ENCODE measurements at places on chromosomes 4 and X. TPM values are rescaled to one million over a fixed set of nuclear protein-coding genes. Genes with fewer than 3 reads are reported as not detected.

The S100G gene
- not detected for total RNA-seq

- no peaks in the 10 kb centered on the region for H3K36me3 ChIP-seq
- no peak for DNase-seq
- H3K27ac ChIP-seq, result no peak overlapping the region
- H3K4me1 ChIP-seq, result no peaks in the 10 kb centered on the region
Observed at GRCh38 chr4:57404483-57404882, 294.3 kb upstream of the IGFBP7 start.

The NRK gene
- total RNA-seq, result not detected

DNA sequence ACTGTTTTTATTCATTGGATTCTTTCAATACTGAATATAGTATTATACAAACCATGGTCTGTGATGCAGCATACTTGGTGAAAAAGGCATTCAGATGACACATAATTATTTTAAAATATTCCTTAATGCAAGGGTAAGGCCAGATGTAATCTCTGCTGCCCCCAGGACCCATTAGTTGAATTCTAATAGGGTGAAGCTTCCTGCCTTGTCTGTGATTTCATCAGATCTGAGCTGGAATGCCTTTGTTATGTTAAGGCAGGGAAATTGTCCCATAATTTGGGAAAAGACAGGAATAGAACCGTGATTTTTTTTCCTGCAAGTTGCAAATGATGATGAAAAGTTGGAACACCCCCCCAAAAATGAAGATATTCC lies 26.1 kb downstream of the ZRSR2 start:
- H3K27me3 ChIP-seq, result no peaks in the 10 kb centered on the region
- H3K4me1 ChIP-seq, result peaks cover 20% of the 10 kb centered on the region
- no peak for DNase-seq
- no peak overlapping the region for H3K27ac ChIP-seq

The MAOA gene
- total RNA-seq, result 22.5 TPM

DNA sequence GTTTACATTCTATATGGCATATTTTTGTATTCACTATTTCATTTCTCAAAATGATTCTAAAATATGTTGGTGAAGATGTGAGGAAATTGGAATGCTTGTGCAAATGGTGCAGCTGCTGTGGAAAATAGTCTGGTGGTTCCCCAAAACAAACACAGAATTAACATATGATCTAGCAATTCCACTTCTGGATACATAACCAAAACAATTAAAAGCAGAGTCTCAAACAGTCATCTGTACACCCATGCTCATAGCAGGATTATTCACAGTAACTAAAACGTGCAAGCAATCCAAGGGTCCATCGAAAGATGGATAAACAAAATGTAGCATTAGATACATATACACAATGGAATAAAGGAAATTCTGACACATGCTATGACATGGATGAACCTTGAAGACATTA lies 204.8 kb downstream of the FBXW7 start:
- no peaks in the 10 kb centered on the region for H3K36me3 ChIP-seq
- DNase-seq, result no peak
- H3K27ac ChIP-seq, result no peak overlapping the region
- no peak overlapping the region for H3K4me3 ChIP-seq

- no peaks in the 10 kb centered on the region for H3K4me1 ChIP-seq
- H3K36me3 ChIP-seq, result no peaks in the 10 kb centered on the region
- no peak overlapping the region for H3K4me3 ChIP-seq
- H3K27ac ChIP-seq, result no peak overlapping the region
- H3K27me3 ChIP-seq, result no peaks in the 10 kb centered on the region
Observed at GRCh38 chr4:69860521-69861298, 765 bp upstream of the SULT1E1 start.

- no peak overlapping the region for H3K4me3 ChIP-seq
- H3K27me3 ChIP-seq, result no peaks in the 10 kb centered on the region
Observed at GRCh38 chr4:47642191-47642830, 157.2 kb downstream of the ATP10D start.

GRCh38 chrX:153304988-153305736 lies 16.4 kb downstream of the PNMA6F start:
- no peak for DNase-seq
- H3K27ac ChIP-seq, result no peak overlapping the region
- no peaks in the 10 kb centered on the region for H3K4me1 ChIP-seq
- no peaks in the 10 kb centered on the region for H3K27me3 ChIP-seq
- H3K4me3 ChIP-seq, result no peak overlapping the region

DNA sequence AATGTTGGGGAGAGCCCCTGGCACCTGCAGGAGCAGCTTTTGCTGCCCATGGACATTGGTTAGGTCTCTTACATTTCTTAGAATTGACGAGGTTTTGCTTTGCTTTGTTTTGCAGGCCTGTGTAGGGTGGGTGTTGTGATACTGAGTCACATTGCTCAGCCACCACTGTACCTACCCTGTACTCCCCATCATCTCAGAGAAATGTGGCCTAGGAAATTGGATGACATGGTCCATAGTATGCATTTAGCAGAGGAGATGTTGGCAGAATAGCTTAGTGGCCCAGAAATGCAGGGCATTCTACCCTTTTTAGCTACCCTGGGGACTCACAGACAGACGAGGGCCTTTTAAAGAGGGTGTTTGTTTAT lies 43.7 kb downstream of the IL21 start:
- peaks cover 20% of the 10 kb centered on the region for H3K4me1 ChIP-seq
- no peak for DNase-seq
- H3K36me3 ChIP-seq, result no peaks in the 10 kb centered on the region
- H3K27me3 ChIP-seq, result no peaks in the 10 kb centered on the region
- H3K27ac ChIP-seq, result no peak overlapping the region
- no peak overlapping the region for H3K4me3 ChIP-seq

GRCh38 chr4:39698424-39699009 lies 581 bp downstream of the UBE2K start:
- H3K27ac ChIP-seq, result peak overlapping the region; percentile 92
- no peak for DNase-seq
- peaks cover 5% of the 10 kb centered on the region for H3K36me3 ChIP-seq
- H3K27me3 ChIP-seq, result no peaks in the 10 kb centered on the region

DNA sequence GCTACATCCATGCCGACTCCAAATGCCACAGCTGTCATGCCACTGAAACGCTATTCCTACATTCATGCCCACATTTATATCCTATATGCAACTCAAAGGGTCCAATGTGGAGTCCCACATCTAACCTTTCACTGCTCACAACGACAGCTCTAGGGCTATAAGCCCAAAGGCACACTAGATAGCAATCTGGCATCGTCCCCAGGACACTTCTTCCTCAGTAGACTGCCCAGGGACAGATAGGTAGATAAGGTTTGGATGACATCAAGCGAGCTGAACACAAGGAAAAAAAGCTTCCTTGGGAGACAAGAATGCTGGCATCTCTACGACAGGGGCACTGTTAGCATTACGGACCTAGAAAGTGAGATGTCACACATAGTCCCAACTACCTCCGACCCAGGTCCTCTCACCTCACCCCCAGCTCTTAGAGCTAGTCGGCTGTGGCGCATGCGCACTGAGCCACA lies 685 bp downstream of the RAB9B start:
- H3K27me3 ChIP-seq, result no peaks in the 10 kb centered on the region
- H3K4me1 ChIP-seq, result no peaks in the 10 kb centered on the region
- peak overlapping the region; percentile 37 for H3K4me3 ChIP-seq
- no peaks in the 10 kb centered on the region for H3K36me3 ChIP-seq
- DNase-seq, result no peak

- no peak for DNase-seq
- no peak overlapping the region for H3K27ac ChIP-seq
- H3K4me1 ChIP-seq, result no peaks in the 10 kb centered on the region
- no peaks in the 10 kb centered on the region for H3K27me3 ChIP-seq
- no peaks in the 10 kb centered on the region for H3K36me3 ChIP-seq
- no peak overlapping the region for H3K4me3 ChIP-seq
Observed at GRCh38 chrX:86348669-86349068, 200.4 kb downstream of the DACH2 start.

The EDA gene
- total RNA-seq, result 0.57 TPM

- H3K4me1 ChIP-seq, result peaks cover 19% of the 10 kb centered on the region
- H3K36me3 ChIP-seq, result no peaks in the 10 kb centered on the region
- H3K27me3 ChIP-seq, result no peaks in the 10 kb centered on the region
- no peak overlapping the region for H3K27ac ChIP-seq
- H3K4me3 ChIP-seq, result no peak overlapping the region
Observed at GRCh38 chr4:118682928-118683327, 2.3 kb upstream of the METTL14 start.

DNA sequence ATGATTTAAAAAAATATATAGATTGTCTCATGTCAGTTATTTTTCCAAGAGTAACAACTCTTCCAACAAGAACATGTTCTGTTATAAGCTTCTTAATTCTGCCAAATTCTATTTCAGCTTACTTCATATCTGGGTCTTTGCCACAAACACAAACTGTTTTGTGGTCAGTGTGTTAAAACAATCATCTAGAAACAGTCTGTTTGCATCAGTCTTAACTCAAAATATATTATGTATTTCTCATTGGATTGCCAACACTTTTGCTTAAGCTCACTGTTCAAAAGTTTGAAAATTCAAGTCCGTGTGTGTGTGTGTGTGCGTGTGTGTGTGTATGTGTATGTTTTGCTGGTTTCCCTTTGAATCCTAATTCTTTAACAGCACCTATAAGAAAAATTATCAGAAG lies 752.3 kb upstream of the NDST4 start:
- H3K4me1 ChIP-seq, result no peaks in the 10 kb centered on the region
- no peak for DNase-seq
- H3K27ac ChIP-seq, result no peak overlapping the region
- H3K4me3 ChIP-seq, result no peak overlapping the region
- H3K36me3 ChIP-seq, result no peaks in the 10 kb centered on the region

DNA sequence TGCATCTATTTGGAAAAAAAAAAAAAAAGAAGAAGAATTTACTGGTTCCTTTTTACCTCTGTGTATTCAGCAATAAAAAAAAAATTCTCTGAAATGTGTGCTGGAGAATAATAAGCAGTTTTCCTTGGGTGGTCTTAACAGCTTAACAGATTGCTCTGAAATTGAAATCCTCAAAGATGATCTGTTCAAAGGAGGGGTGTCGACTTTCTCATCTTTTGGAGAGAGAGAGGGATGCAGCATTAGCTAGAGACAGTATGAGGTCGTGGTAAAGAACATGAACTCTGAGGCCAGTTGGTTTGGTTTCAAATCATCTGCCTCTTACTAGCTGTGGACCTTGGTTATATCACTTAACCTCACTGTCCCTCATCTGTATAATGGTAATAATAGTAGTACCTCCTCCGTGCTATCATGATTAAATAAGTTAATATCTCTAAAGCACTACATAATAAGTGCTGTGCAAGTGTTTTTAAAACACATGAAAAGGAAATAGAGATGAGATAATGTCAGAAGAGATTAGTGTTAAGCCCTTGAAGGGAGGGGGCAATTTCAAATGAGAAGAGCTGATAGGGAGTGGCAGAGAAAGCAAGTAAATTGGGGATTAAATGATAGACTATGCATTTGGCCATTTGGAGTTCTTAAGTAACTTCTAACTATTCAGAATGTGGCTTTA lies 109.9 kb upstream of the LIMCH1 start:
- H3K27me3 ChIP-seq, result no peaks in the 10 kb centered on the region
- no peaks in the 10 kb centered on the region for H3K4me1 ChIP-seq
- H3K27ac ChIP-seq, result no peak overlapping the region
- no peak overlapping the region for H3K4me3 ChIP-seq
- H3K36me3 ChIP-seq, result no peaks in the 10 kb centered on the region

DNA sequence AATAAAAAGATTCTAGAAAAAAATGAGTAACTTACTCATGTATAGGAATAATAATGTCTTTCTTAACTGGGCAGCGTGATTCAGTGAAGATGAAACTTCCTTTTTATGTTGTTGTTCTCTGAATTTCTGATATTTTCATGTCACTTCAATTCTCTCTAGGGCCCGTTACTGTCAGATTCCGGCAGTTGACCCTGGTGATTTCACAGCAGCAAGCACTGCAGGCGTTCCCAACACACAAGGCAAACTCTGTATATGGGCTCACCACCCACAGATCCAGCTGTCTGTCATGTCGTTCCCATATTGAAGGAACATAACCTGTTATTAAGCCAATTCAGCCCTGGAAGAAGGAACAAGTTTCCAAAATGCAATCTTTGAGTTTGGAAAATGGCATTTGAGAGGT lies 288.3 kb upstream of the GALNTL6 start:
- H3K27ac ChIP-seq, result no peak overlapping the region
- H3K4me3 ChIP-seq, result no peak overlapping the region
- no peak for DNase-seq

The DAPP1 gene
- total RNA-seq, result 20.9 TPM

GRCh38 chr4:39279416-39279815 lies 86.7 kb downstream of the RFC1 start:
- DNase-seq, result no peak
- H3K4me3 ChIP-seq, result no peak overlapping the region
- no peaks in the 10 kb centered on the region for H3K4me1 ChIP-seq
- H3K27ac ChIP-seq, result no peak overlapping the region

GRCh38 chr4:10960389-10960788 lies 275.8 kb upstream of the CLNK start:
- H3K27ac ChIP-seq, result no peak overlapping the region
- H3K27me3 ChIP-seq, result no peaks in the 10 kb centered on the region
- H3K4me1 ChIP-seq, result no peaks in the 10 kb centered on the region
- no peaks in the 10 kb centered on the region for H3K36me3 ChIP-seq
- no peak for DNase-seq

GRCh38 chr4:164935363-164935762 lies 42.1 kb downstream of the TRIM61 start:
- H3K27ac ChIP-seq, result no peak overlapping the region
- H3K27me3 ChIP-seq, result no peaks in the 10 kb centered on the region
- H3K36me3 ChIP-seq, result no peaks in the 10 kb centered on the region
- no peak overlapping the region for H3K4me3 ChIP-seq

DNA sequence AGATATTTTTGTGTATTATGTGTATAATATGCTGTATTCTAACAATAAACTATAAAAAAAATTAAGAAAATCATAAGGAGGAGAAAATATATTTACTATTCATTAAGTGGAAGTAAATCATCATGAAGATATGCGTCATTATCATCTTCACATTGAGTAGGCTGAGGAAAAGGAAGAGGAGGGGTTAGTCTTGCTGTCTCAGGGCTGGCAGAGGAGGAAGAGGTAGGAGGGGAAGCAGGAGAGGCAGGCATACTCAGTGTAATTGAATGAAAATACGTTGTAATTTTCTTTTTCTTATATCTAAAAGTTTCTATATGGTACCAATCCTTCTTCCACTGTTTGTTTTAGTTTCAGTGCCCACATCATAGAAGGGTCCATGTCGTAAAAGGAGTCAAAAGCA lies 9.8 kb upstream of the TMEM185A start:
- H3K4me1 ChIP-seq, result no peaks in the 10 kb centered on the region
- H3K4me3 ChIP-seq, result no peak overlapping the region
- H3K36me3 ChIP-seq, result no peaks in the 10 kb centered on the region
- no peak for DNase-seq
- H3K27me3 ChIP-seq, result no peaks in the 10 kb centered on the region

GRCh38 chr4:146567396-146567795 lies 45.7 kb upstream of the SLC10A7 start:
- H3K27ac ChIP-seq, result no peak overlapping the region
- no peaks in the 10 kb centered on the region for H3K4me1 ChIP-seq
- H3K36me3 ChIP-seq, result no peaks in the 10 kb centered on the region

GRCh38 chrX:44342866-44343265 lies 606 bp downstream of the EFHC2 start:
- H3K4me1 ChIP-seq, result peaks cover 5% of the 10 kb centered on the region
- no peaks in the 10 kb centered on the region for H3K36me3 ChIP-seq
- no peaks in the 10 kb centered on the region for H3K27me3 ChIP-seq

DNA sequence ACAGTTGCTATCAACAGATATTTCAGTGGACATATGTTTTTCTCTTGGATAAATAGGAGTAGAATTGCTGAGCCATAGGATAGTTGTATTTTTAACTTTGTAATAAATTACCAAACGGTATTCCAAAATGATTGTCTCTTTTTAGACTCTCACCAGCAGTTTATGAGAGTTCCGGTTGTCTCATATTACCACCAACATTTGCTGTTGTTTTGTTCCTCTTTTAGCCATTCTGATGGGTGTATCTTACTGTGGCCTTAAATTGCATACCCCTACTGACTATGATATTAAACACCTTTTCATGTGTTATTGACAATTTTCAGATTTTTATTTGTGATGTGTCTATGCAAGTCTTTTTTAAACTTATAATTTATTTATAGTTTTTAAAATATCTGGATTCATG lies 39.7 kb downstream of the SNX25 start:
- peaks cover 18% of the 10 kb centered on the region for H3K4me1 ChIP-seq
- no peaks in the 10 kb centered on the region for H3K36me3 ChIP-seq
- no peak for DNase-seq
